Psoas muscle (tissue), 8 donors: ENCODE measurements at places on chromosomes 1 and 21.

DNA sequence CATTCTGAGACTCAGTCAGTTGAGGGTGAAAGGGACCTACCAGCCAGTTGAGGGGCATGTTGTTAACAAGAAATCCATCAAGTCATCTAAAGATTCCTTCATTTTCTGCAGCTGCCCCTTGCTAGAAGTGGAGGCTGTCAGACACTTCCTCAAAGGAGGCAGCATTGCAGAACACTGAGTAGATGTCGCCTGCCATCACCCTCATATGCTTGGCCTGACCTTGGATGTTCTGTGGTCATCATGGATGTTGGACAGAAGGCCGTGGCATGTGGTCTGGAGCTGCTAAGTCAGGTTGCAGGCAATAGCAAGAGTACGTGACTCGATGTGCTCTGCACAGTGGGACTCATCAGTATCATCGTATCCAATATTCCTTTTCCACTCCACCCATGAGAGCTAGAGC, 70.6 kb downstream of the GATAD2B start:
- no peak for DNase-seq

GRCh38 chr1:36367066-36367465, 18.7 kb downstream of the STK40 start:
- DNase-seq: no peak

DNA sequence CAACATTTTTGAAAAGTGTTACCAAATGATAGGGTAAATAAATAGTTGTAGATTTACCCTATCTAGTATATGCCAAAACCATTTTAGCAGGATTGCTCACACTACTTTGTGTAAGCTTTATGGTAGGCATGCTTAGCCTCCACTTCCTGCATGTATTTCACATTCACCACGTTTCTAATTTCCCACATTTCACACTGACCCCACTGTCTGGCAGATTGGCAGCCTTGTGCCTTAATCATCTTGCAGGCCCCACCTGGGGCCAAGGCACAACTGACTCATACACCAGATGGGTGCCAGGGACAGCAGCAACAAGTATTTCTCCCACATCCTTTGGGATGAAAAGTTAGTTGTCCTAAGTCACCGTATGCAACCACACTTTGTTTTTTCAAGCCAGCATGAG, 21.2 kb upstream of the CENPF start:
- peak; percentile 59 for DNase-seq

GRCh38 chr1:215118081-215118480, 35.5 kb downstream of the KCNK2 start:
- DNase-seq: no peak

- peak; percentile 62 for DNase-seq
Observed at GRCh38 chr1:3454811-3455618, 550 bp downstream of the ARHGEF16 start.

DNA sequence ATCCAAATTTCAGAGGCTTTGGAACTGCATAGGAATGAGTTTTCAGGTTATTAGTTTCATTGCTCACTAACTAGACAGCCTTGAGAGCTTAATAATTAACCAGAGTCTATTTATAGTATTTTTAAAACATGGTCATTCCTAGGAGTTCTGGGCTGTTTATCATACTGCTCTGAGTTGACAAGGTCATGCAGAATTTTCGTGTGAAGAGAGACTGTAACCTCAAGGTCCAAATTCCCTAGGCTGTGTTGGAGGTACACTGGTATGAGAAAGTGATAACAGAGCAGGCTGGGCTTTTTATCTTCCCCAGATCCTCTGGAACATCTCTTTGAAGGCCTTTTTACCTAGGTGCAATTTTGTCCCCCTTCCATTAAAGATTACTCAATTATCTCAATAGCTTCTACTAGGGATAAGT, 736.3 kb downstream of the LTN1 start:
- DNase-seq: no peak

DNA sequence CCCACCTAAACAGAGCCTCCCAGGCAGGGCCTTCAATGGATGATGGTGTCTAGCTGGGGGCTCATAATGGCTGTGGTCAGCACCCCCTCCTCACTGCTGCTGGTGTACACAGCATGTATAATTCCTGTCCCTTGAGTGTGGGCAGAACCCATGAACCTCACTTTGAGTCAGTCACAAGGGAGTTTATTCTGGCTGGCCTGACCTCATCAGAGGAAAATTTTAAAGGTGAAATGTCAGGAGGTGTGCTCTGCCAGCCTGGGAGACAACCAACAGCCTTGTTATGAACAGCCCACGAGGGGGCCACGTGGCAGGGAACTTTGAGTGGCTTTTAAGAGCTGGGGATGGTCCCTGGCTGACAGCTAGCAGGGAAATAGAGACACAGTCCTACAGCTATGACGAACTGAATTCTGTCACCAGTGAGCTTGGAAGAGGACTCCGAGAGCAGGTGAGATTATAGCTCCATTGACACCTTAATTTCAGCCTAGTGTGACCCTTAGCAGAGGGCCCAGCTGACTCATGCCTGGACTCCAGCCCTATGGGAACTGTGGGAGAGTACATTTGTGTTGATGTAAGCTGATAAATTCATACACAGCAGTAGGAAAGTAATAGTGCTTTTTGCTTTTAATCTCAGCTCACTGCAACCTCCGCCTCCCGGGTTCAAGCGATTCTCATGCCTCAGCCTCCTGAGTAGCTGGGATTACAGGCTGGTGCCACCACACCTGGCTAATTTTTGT, 73.5 kb upstream of the RUNX3 start:
- DNase-seq: no peak

- DNase-seq: no peak
Observed at GRCh38 chr1:81183051-81183450, 617.7 kb upstream of the ADGRL2 start.

- no peak for DNase-seq
Observed at GRCh38 chr1:230270559-230271281, 155.4 kb downstream of the PGBD5 start.

DNA sequence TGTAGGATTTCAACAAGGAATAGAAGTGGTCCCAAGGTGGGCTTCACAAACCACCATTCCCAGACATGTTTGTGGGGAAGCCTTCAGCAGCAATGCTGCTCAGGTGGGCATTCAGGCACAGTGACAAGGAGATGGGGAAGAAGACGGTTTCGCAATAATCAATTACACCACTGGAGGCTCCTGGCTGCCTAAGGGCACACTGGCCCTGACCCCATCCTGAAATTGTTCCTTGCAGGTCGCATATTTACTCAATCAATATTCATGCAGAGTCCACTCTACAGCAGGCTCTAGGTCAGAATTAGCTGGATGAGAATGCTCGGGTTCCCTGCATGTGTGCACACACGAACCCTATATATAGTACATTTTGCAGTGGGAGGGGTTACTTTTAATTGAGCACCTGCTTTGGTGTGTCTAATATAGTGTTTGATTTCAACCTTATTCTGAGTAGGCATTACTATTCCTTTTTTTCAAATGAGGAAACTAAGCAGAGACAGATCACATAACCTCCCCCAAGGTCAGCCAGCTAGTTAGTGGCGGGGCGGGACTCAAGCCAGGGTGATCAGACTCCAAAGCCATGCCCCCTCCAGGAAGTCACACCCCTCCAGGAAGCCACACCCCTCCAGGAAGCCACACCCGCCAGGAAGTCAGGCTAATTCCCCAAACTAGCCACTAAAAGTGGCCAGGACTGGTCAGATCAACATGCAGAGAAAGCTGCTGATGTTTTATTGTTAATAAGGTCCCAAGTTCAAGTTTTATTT, 106.5 kb downstream of the HLCS start:
- DNase-seq: peak; percentile 85

DNA sequence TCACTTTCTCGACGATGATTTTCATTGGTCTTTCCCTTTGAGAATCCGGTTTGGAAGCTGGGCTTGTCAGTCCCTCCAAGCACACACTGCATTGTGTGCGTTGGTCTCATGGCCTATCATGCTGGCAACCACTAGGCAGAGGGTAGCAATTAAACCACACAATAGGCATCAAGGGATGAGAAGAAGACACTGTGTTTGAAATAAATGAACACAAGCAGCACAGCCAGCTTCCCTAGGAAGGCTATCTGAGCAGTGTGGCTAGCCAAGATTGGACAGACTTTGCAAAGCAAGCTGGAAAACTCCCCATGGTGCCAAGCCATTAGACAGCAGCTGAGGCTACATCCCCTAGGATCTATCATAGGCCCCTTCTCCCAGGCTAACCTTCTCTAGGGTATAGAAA, 288.7 kb downstream of the NUF2 start:
- DNase-seq: no peak
